ENCODE measurements at places on chromosomes 12 and 14.

DNA sequence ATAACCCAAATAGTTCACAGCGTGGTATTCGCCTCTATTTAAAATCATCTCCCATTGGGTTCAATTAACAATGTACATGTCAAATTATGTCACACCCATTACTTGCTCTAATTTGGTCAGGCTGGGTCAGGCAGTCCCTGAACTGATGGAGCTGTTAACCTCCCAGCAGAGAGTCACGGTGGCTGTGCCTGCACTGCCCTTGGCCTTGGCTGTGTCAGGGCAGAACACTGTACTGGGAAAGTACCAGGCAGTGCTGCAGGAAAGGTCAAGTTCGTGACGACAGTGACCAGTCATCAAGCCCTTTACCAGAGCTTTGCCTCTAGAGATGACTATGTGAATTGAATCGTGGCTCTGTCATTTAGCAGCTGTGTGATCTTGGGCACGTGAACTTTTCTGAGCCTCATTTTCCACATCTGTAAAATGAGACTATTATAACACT is 100.0 kb downstream of the ARF6 start:
- DNase-seq: no peak

GRCh38 chr14:103384450-103385151 is 614 bp upstream of the MARK3 start:
- DNase-seq: no peak

GRCh38 chr12:7959701-7960121 is 23.7 kb upstream of the SLC2A3 start:
- peak; percentile 86 for DNase-seq

- no peak for DNase-seq
Measured at GRCh38 chr12:97476255-97476654, 13.7 kb downstream of the RMST start.

DNA sequence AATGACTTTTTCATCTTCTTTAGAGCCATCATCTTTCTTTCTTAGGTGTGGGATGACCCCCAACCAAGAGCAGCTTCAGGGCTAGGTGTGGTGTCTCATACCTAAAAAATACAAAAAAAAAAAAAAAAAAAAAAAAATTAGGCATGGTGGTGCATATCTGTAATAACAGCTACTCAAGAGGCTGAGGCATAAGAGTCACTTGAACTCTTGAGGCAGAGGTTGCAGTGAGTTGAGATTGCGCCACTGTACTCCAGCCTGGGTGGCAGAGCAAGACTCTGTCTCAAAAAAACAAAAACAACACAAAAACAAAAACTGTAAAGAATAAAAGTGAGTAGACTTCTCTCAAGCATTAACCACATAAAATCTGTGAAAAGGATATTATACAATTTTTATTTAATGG is 8.0 kb upstream of the ATF7IP start:
- no peak for DNase-seq

DNA sequence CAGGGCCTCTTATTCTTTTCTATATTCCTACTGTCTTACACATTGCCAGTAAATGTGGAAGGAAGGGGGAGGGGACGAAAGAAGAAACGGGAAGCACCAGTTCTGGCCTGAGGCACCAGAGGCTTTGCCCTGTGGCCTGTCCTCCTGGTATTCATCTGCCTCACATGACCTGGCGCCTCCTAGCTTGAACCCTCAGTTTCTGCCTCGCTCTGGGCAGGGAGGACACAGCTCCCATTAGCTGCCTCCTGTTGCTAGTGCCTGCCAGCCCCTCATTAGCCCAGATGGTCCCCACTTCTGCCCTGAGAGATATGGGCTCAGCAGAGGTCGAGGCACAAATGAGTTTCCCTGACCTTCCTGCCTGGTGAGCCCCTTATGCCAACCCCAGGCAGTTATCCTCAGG is 3.0 kb upstream of the PLEKHG6 start:
- no peak for DNase-seq

DNA sequence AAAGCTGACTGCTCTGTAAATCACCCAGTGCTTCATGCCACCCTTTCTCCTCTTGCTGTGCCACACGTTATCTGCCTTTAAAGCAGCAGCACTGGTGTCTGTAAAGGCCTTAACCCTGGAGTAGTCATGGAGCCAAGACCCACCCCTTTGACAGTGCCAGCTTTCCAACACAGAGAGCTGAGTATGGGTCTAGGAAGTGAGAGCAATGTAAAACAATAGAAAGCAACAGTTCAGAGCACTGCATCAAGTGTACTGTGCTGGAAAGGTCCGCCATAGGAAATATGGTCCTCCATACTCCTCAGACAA is 139.5 kb downstream of the DAD1 start:
- DNase-seq: no peak

- no peak for DNase-seq
Measured at GRCh38 chr14:39451811-39452210, 19.6 kb upstream of the FBXO33 start.

DNA sequence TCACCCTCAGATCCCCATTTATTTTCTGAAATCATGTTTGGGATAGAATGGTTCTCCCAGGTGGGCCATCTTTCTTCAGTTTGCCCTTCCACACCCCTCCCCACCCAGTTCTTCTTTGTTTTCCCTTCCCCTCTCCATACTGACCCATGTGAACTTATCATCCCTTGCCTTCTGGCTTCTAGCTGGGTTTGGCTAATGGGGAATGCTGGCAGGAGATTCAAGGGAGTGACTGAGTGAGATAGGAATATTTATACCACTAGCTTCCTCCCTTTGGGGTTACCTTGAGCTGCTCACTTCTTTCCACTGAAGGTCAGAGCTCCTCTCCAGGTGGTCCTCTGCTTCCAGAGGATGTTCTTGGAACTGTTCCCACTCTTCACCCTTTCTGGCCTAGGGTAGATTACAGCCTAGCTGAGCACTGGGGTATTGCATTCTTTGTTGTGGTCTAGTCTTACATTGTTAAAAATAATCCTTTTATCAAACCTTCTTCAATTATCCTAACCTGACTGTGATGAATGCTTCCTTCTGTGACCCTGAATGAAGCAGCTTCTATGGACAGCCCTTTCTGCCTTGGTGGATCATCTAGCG is 88.3 kb upstream of the ATP2B1 start:
- DNase-seq: no peak

DNA sequence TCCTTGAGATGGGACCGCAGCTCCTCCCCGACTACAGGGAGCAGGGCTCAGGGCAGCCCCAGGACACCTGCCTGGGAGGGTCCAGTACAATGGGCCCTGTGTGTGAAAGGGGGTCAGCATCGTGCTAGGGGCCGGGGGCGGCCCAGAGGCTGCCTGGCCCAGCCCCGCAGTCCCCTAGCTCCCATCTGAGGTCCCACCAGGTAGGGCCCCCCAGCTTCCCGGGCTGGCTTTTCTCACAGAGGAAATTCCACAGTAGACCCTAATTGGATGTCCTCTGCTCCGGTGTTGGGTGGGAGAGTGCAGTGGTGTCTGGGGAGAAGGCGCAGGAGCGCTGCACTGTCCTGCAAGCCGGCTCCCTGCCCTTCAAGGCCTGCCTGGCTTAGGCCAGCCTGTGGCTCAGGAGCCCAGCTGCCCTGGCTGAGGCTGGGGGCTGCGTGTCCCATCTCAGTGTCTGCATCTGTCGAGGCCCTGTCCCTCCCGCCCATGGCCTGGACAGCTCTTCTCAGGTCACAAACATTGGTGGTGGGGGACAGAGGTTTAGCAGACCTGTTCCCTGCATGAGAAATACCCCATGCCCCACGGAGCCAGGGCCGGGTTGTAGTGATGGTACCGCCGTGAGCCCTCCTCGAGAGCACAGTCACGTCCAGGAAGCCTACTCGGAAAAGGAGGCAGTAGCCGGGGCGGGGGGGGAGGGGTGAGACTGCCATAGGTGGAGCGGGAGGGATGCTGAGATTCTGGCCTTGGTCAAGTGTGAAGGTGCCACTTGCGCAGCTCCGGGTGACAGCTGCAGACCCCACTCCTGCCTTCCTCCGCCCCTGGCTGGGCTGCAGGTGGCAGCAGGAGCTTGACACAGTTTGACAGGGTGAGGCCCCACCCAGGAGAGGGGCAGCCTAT is 11.6 kb downstream of the HIP1R start:
- no peak for DNase-seq

DNA sequence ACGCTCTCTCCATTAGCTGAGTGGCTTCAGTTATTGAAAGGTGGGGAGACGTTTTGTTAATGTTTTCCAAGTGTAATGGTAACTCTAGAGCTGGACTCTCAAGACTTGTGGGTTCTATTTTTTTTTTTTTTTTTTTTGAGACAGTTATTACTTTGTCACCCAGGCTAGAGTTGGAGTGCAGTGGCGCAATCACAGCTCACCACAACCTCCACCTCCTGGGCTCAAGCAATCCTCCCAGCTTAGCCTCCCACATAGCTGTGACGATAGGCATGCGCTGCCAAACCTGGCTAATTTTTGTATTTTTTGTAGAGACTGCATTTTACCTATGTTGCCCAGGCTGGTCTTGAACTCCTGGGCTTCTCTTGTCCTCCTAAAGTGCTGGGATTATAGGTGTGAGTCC is 26.2 kb downstream of the ATF1 start:
- no peak for DNase-seq

DNA sequence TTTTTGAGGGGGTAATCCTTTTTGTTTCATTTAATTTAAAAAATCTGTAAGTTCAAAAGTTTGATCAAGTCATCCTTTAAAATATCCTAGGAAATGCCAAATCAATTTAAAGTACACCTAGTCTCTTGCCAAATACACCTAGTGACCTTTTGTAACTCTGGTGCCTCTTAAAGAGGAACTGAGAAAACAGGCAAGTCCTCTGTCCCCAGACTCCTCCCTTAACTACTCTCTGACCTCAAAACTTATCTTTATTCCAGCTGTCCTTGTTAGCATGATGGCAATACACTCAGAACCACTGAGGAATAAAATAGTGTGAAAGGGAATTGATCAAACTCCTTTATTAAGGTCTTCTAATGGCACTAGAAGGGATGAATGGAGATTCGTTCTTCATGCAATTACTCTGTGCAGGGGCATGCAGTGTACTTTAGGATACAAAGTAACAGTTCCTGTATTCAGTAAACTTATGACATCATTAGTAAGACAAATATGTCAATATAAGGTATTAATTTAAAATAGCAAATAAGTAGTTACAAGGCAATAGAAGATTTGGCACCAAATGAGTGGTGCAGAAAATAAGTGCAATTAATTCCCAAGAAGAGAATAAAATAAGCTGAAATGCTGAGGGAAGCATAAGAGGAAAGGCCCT is 3.3 kb downstream of the FAR2 start:
- no peak for DNase-seq

DNA sequence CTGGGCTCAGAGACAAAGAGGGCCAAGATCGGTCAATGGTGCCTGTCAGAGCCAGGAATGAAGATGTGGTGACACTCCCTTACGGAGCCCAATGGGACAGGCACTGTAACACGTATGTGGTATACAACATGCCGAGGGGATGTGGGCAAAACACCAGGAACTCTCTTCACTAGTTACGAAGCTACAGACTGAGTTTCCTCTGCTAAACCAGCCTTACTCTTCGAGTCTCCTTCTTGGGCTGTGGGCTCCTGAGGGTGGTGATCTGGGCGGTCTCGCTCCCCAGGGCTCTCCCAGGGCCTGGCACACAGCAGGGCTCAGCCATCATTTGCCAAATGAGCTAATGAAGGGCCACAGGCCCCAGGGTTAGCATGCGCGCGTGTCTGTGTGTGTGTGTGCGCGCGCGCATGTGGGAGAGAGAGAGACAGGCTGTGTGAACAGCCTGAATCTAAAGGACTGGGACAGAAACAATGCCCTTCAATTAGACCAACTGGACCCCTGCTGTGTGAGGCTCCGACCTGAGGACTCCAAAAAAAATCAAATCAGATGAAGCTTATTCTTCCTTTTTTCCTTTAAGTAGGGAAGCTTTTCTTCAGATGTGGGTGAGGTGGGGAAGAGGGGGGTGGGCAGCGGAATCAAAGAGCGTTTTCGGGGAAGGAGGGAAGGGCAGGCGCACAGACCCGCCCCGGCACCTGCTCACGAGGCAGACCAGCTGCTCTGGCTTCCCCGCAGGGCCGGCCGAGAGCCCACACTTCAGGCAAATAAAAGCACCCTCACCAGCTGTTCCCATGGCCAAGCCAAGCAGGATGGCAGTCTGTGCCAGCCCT is 42.5 kb downstream of the CCDC88C start:
- no peak for DNase-seq
